ENCODE measurements at places on chromosomes 12 and 14.

DNA sequence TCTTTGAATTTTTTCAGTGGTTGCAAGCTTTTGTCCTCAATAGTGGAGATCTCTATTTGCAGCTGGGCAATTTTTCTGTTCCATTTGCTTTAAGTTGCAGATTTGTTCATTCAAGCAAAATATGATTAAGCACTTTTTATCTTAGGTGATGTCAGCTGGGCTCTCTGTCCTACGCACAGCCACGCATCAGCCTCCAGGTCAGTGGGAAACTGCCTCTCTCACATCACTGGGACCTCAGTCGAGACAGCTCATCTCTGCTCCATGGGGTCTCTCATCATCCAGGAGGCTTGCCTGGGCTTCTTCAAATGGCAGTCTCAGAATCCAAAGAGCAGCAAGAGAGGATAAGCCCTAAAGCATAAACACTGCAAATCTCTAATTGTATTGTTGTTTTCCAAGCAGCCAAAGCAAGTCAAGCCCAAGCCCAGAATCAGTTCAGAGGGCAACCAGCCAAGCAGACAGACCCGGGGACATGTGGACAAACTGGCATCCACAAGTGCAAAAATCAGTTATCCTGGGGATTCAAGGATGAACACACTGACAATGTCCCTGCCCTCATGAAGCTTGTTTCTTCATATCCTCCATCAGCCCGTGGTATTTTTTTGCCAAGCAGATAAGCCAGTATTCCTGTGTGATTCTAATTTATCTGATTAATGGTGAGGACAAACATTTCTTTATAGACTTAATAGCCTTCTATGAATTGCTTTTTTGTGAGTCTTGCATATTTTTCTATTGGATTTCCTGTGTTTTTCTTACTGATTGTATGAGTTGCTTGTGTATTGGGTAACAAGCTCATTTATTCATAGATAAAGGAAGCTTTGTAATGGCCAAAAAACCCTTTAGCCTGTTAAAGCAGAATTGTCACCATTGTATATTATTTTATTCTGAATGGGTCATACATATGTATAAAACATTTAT is 262.5 kb downstream of the GXYLT1 start:
- no peak for DNase-seq

DNA sequence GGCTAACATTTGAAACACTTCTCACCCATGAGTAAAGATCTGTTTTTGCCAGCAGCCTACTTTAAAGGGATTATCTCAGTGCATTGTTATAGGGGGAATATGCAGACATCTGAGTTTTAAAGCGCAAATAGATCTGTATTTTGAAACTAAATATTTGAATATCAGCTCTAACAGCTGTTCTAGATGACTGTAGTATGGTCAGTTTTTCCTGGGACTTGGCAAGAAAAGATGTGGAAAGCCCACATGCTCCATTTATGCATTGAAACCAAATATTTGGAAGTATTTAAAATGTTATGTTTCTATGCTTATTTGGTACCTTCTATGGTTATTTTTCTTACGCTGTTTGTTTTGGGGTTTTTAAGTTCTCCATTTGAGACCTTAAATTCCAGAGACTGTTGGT is 41.7 kb downstream of the RIC8B start:
- no peak for DNase-seq

DNA sequence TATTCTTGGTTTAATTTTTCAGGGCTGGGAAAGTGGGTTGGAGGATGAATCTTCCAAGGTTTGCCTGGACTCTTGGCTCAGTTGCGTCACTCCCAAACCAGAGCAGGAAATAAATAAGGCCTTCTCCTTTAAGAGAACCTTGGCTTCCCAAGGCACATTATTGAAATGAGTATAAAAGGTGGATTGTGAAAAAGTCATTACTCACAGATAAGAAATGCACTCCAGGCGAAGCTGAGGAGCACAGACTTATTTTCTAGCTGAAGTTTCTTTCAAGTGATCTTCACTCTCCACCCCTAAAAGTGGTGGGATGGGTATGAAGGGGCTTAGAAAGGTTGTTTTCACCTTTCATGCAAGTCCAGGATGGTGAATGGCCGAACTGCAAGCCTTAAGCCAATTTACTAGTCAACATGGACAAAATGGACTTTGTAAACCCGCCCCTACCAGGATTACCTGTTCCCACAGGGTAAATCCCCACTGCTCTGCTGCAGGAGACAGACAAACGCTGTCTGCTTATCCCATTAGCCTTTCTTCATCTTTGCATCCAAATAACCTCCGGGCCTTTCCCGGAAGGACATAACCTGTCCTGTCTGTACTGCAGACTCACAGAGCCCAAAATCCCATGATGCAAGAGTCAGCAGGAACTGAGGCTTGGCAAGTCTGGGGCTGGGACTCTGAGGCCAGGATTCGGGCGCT is 207.6 kb downstream of the BCL11B start:
- no peak for DNase-seq

DNA sequence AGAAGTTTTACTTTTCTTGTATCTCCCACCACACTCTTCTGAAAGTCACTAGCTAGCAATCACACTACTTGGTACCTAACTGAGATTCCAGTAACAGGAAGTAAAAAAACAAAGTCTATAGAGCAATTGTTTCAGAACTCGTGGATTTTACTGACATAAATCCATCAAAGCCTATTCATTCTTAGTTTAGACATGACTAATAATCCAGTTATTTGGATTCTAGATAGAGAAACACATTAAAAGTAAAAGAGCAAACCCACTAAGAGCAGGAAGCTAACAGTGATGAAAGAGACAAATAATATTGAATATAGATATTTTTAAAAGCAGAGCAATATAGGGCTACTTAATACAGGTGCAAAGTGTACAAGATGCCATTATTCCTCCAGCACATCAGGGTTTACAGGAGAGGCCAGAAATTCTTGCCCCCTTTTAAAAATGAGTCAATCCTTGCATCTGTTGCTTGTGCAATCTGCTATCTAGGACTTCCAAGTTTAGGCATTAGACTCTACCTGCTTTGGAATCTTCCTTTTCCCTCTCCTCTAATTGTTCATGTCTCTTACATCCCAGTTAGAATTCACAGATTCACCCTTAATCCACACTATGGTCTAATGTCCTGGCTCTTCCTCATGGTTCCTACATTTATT is 6.0 kb downstream of the HEATR5A start:
- DNase-seq: peak; percentile 58

DNA sequence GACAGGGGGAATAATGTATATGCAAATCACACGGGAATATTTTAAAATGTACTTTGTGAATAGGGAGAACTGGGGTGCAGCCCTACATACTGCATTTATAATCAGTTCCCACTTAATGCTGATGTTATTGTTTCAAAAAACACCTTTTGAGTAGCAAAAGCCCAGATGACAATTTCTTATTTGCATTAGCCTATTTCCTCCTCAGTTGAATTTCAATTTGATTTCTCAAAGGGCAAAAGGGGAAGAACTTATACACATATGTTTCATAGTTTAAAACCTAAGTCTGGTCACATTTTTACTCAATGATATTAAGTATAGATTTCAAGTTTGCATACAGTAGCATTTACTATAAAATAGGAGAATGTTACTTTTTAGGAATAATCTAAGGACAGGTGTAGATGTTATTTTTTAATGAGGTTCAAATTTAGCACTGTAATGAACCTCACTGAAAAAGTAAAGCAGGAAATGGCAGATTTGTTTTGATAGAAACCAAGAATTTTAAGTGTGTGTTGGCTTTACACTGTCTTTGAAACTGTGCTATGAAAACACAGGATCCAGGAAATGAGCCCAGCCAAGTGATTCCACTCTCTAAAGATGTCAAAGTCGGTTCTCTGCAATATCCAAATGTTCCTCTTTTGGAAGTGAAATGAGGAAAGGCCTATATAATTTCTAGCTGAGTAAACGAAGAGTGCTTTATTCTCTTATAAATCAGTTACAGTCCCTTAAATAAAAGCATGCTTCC is 367.4 kb downstream of the BTG1 start:
- DNase-seq: no peak

GRCh38 chr14:58765843-58766242 is 128.1 kb downstream of the DACT1 start:
- DNase-seq: no peak

- no peak for DNase-seq
Measured at GRCh38 chr14:52072266-52072780, 3.5 kb upstream of the NID2 start.

DNA sequence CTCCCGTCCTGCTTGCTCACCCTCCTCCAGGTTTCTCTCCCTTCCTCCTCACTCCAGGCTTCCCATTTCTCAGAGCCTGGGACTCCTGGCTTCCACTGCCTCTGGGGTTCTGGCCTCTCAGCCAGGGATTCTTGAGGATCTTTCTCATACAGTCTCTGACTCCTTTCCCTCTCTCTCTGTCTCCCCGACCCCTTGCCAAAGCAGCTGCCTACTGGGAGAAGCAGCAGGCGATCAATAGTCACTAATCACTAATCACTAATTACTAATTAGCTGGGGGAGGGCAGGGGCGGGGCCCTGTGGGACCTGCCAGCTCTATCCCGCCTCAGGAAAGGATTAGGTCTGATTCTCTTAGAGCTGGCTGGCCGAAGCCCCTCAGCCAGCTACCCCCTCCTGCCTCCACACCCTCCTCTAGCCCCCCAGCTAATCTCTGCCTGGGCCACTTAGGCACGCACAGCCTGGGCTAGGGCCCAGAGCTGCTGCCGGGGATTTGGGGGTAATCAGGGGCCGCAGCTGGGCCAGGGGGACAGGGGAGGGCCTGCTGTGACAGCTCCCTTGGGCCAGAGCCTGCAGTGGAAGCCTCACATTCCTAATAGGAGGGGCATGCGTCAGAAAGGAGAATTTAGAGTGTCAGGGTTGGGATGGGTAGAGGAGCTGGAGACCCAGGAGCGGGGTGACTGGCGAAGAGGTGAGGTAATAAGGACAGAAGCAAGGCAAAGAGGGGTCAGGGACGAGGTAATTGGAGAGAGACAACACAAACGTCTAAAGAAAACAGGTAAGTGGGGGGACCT is 2.8 kb downstream of the NXPH4 start:
- DNase-seq: no peak
